ENCODE measurements at places on chromosomes 11 and 22.

DNA sequence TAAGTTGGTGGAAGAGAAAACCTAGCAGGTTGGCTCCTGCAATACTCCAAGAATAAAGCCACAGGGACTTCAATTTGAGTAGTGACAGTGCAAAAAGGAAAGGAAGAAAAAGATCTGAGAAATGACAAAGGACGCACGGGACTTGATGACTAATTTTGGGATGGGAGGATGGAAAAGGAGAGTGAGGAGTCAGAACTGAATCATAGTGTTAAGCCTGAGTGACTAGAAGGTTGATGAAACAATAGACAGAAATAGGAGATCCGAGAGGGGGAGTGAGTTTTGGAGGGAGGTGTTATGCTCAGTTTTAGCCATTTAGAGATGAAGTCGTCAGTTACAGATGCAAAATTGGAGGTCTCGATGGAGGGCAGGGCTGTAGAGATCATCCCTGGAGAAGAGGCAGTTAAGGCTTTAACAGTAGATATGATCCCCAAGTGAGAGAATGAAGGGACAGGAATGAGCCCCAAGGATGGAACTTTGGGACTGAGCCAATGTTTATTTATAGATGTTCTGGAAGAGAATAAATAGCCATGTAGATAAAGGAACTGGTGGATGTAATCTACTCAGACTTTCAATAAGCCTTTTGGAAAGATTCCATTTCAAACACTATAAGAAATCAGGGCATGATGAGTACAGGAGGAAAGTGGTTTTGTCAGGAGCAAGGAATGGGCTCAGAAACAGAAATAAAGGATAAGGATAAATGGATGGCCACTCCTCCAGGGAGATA lies 108.9 kb upstream of the NCAM1 start:
- DNase-seq: no peak

DNA sequence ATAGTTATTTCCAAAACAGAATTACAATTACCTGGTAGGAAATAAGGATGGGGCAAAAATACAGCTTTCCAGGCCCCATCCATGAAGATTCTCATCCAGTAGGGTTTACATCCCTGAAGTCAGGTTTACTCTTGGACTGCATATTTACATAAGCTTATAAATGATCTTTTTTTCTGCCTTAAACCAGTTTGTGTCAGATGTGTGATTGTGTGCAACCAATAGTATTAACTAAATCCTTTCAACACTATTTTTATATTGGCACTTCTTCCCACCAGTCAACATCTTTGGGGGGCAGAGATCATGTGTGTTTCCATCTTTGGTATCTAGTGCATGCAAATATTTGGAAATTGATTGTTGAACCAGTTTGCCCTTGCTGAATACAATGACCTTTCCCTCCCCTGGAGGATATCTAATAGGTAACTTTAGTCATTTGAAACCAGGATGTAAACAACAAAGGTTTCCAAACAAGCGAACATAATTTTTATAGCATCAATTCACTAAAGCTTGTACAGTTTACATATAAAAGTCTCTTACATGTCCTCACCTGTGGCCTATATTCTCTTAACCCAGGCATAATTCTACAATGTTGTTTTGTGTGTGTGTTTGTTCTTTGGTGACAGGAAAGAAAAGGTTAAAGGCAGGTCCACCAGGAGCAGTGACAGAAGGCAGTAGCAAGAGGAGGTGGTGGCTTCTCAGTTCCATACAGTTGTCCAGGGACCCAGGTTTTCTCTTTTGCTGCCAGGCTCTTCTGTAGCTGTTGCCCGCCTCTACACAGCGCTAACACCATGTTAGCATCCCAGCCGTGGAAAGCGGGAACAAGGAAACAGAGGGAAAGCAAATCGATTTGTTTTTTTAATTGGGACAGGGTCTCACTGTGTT lies 1.7 kb upstream of the ME3 start:
- DNase-seq: no peak

DNA sequence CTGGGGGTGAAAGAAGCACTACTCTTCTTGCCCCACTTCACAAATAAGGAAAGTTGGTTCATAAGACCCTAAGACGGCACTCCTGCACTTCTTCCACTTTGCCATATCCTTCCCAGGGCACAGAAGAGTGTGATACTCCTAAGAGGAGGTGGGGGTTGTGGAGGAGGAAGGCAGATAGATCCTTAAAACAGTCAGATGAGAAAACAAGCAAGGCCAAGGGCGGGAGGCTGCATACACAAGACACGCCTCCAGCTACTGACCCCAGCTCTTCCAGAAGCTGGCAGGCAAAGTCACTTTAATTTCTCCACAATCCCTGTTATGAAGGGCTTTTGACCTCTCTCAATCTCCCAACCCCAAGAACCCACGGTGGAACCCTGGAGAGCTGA lies 1.6 kb upstream of the CHRM4 start:
- no peak for DNase-seq

- no peak for DNase-seq
Observed at GRCh38 chr11:26801601-26802000, 79.7 kb upstream of the SLC5A12 start.

- DNase-seq: no peak
Observed at GRCh38 chr11:115721296-115721995, 217.2 kb upstream of the CADM1 start.

DNA sequence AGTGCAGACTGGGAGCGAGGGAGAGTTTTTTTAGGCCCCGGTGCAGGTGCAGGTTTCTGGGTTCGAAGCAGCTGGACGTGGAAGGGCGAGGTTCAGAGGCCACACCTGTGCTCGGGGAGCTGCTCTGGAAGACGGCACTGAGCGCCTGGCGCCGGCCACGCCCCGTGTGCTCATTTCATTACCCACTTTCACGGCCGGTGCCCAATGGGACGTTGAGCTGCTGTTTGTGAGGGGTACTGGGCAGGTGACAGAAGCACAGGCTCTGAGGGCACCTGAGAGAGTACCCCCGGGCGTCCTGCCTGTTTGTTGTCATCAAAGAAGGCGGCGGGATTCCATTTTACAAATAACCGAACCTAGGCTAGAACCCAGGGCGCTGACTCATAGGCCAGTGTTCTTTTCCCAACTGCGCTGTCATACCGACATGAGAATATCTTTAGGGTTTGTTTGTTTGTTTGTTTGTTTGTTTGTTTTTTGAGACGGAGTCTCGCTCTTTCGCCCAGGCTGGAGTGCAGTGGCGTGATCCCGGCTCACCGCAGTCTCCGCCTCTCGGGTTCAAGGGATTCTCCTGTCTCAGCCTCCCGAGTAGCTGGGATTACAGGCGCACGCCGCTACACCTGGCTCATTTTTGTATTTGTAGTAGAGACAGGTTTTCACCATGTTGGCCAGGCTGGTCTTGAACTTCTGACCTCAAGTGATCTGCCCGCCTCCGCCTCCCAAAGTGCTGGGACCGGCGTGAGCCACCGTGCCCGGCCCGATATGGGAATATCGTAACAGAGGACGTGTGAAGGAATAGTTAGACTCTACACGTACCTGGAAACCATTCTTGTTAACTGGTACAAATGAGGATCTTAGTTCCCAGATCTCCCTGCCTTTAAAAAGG lies 16.6 kb upstream of the SPTBN2 start:
- peak; percentile 31 for DNase-seq

GRCh38 chr22:22388090-22388489 lies 120.5 kb downstream of the ZNF280B start:
- no peak for DNase-seq

DNA sequence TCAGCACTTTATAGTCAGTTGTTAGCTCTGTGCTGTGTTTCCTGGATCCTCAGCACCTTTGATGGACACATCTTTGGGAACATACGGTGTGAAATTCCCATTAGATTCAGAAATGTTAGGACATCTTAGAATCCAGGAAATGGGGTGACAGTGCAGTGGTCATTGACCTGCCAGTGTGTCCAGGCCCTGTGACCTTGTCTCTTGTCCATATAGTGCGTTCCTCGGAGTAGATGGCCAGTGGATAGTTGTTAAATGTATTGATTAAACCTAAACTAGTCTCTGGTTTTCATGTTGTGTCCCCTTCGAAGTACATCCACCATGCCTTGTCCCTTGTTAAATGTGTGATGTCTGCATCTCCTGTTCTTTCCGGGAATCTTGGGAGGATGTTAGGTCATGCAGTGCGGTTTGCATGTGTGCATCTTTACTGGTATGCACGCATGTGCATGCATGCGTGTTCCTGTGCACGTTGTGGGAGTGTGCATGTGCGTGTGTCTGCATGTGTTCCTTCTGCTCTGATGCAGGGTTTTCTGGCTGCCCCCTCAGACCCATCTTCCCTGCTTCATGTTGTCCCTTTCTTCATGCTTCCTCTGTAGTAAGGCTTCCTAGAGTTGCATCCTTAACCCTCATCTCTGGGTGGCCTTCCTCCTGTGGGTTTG lies 4.0 kb downstream of the DGCR8 start:
- DNase-seq: no peak

GRCh38 chr11:64809781-64810241 lies 540 bp downstream of the MEN1 start:
- no peak for DNase-seq

GRCh38 chr11:62706850-62707247 lies 375 bp downstream of the BSCL2 start:
- DNase-seq: no peak

- DNase-seq: peak; percentile 20
Observed at GRCh38 chr11:110251836-110252235, 44.6 kb downstream of the RDX start.

- no peak for DNase-seq
Observed at GRCh38 chr22:27913162-27913741, 5.8 kb downstream of the PITPNB start.

- DNase-seq: no peak
Observed at GRCh38 chr11:92510591-92510990, 286.0 kb downstream of the FAT3 start.

DNA sequence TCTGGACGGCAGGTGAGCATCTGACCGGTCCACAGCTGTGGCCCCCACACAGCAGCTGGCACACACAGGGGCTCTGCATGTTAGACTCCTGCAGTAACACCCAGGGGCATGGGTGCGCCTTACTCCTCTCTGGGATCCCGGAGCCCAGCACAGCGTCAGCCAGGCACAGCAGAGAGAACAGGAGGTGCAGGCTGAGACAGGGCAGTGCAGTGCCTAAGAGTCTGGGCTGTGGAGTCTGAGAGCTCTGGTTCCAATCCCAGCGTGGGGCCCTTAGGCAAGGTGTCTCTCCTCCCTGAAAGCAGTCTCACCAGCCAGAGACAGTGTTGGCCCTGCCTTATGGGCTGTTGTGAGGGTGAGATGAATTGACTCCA lies 2.3 kb downstream of the NUDT8 start:
- DNase-seq: no peak

All from HTR-8/SVneo (cell line).